ENCODE measurements at places on chromosomes 2 and 18.

DNA sequence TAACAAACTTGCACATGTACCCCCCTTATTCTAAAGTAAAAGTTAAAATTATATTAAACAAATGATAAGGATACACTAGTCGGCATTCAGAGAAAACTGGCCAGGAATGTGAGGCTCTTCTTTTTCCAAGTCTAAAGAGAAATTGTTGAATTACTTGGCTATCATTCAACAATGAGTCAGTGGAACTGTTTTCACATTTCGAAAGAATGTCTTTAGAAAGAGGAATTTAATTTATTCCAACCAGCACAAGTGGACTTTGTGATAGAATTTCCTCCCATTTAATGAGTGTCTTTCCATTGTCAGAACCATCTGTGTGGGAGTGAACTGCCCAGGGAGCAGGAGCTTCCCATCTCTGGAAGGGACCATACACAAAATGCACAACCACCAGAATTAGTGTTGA lies 792.2 kb downstream of the EPHA4 start:
- DNase-seq, result no peak

- no peak for DNase-seq
Measured at GRCh38 chr18:69968039-69968438, 20.4 kb upstream of the CD226 start.

DNA sequence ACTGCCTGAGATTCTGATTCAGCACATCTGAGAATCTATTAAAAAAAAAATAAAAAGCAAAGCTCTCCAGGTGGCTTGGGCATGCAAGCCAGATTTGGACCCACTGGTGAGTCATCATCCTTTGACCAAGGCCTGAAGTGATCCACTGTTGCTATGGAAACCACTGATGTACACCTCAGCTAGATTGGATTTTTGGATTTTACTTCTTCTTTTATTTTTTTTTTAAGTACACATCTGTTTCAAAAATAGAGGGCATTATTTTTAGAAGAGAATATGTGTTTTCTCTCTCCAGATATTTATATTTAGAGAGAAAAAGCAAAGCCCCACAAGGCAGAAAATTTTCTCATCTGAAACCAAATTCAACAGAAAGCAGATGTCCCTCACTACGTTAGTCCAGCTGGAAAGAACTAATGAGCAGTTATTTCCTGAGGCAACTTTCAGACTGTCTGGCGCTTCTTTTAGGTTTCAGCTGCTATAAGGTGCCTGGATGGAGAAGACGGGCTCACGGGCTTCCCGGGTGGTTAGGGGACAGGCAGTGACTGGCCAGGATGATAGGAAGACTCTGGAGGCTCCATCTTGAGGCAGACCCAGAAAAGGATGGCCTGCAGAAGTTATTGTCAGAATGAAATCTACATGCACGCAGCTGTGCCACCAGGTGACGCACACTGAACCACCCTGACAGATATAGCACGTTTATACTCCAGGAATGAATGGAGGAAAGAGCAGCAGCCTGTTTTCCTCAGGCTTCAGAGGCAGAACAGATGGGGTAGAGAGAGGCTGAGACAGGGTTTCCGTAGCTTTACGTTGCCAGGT lies 50.5 kb downstream of the MRPL35 start:
- no peak for DNase-seq

DNA sequence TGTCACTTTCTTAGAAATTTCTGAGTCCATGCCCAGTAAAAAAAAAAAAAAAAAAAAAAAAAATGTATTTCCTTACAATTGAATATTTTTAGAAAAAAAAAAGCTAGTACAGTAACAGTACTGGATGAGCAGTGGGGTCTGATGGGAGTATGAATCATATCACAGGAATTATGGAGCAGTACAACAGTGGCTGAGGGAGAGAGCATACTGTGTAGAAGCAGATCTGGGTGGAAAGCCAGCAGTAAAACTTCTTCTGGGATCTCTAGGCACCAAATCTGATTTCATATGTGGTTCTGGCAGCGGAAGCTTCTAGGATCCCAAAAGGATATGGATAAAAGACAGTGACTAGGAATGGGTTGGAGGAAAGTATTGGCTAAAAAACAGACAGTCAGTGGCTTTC lies 414.9 kb upstream of the FSHR start:
- DNase-seq, result no peak

- no peak for DNase-seq
Measured at GRCh38 chr2:229445501-229446211, 174.6 kb upstream of the PID1 start.

DNA sequence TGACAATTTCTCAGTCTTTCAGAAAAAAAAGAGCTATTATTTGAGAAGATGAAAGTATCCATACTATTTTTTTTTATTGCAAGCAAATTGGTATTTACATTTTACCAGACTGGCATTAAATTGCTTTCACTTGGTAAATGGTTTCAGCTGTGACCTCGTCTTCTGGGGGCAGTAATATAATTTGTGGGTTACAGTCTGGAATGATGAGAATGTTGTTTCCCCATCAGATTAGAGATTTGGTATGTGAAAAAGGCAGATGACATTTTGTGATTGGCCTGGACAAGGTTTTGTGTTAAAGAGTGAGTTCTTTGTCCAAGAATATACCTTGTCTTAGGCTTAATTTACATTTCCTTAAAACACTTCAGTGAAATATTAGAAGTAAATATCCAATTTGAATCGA lies 390.1 kb upstream of the ST6GAL2 start:
- no peak for DNase-seq

GRCh38 chr2:210072922-210073509 lies 70.6 kb downstream of the RPE start:
- no peak for DNase-seq

GRCh38 chr2:11128243-11128951 lies 26.9 kb upstream of the SLC66A3 start:
- no peak for DNase-seq

GRCh38 chr2:144522897-144523595 lies 3.1 kb upstream of the ZEB2 start:
- no peak for DNase-seq

- no peak for DNase-seq
Measured at GRCh38 chr2:40823478-40823877, 371.6 kb upstream of the SLC8A1 start.

DNA sequence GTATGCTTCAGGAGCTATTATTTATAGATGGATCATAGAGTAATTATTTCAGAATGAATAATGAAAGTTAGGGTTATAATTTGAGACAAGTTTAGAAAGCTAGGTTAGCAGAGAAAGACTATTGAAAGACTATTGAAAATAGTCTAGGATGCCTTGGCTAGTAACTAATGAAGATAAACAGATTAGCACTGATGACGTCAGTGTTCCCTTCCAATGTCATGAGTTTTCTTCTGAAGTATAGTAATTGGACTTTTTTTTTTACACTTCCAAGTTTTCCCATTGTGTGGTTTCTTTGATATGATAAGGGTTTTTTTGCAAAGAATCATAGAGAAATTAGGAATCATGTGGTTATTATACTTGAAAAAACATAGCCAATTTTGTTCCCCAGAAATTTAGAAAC lies 1041.5 kb upstream of the CRIM1 start:
- no peak for DNase-seq

- no peak for DNase-seq
Measured at GRCh38 chr18:46260879-46261143, 156.6 kb downstream of the HAUS1 start.

GRCh38 chr18:25250474-25250851 lies 101.5 kb downstream of the ZNF521 start:
- DNase-seq, result no peak

- DNase-seq, result no peak
Measured at GRCh38 chr2:2664989-2665833, 334.1 kb upstream of the MYT1L start.

- DNase-seq, result no peak
Measured at GRCh38 chr18:55786651-55787272, 198.8 kb upstream of the TCF4 start.
